ENCODE measurements at places on chromosomes 13 and 19.

DNA sequence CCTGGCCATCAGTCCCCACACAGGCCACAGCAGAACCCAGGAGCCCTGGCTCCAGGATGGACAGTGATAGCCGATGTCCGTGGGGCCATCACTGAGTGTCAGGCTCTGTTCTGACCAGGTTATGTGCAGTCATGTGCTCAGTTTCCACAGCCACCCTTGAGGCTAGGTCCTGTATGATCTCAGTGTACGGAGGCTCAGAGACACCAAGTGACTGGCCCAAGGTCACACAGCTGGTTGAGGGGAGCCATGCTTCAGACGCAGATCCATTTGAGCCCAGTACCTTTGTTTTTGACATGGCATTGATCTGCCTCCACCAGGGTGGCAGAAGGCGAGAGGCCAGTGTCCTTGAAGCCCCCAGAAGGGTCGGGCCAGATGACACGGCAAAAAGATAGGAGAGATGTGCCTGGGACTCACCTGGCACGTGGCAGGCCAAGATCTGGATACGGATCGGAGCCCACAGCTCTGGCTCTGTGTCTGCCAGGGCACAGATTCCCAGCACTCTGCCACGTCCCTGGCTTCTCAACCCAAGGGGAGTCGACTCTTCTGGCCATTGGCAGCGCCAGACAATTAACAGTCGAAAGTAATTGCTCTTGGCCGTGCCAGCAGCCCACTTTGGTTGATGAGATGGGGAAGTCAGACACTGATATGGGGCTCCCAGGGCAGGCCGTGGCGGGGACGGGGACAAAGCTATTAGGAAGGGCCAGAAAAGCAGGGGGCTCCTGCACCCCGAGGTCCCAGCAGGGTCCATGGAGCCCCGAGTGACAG, 15.6 kb downstream of the EVI5L start:
- DNase-seq = no peak

- no peak for DNase-seq
Measured at GRCh38 chr13:110957181-110957884, 42.5 kb upstream of the ANKRD10 start.

GRCh38 chr13:69720278-69720983, 387.2 kb upstream of the ATXN8OS start:
- no peak for DNase-seq

DNA sequence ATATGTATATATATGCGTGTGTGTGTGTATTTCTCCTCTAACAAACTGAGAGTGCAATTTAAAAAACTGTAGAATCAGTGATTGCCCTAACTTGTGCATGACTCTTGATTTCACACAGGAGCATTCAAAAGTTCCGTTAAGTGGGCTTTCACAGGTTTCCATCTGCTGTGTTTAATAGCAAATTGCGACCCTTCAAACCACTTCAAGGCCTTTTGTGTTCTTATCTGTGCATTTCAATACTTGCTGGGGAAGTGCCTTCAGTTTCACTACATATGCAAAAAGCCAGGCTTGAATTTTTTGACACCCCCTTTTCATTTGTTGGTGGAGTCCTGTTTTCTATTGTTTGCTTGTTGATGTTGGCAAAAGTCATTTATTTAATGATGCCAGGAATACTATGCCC, 158.0 kb downstream of the TM9SF2 start:
- DNase-seq = no peak

GRCh38 chr13:48738311-48738710, 84.6 kb downstream of the CYSLTR2 start:
- DNase-seq = no peak

DNA sequence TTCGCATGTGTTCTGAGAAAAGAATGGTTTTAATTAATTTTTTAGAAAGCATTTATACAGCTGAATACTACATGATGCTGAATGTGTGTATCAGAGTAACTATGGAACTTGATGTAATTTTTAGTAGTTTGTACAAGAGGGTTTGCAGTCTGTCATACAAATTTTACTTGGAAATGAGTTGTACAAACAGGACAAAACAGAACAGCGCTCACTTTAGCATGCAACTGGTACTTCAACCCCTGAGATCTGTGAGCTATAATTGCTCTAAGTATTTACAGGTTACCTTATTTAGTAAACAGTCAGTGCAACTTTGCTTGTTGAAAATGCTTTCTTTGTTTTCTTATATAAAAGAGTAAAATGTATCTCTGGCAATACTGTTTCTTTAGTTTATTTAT, 706 bp downstream of the TNFRSF19 start:
- no peak for DNase-seq

DNA sequence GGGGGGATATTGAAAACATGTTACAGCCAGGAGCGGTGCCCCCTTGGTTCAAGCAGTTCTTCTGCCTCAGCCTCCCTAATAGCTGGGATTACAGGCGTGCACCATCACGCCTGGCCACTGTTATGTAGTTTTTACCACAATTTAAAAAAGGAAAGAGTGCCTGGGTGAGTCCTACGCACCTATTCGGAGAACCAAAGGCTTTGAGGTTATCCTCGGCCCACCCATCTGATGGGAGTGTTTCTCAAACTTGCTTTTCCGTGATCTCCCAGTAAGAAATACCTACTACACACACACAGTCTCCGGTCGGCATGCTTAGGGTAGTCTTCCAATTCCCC, 4.2 kb upstream of the GP6 start:
- no peak for DNase-seq

DNA sequence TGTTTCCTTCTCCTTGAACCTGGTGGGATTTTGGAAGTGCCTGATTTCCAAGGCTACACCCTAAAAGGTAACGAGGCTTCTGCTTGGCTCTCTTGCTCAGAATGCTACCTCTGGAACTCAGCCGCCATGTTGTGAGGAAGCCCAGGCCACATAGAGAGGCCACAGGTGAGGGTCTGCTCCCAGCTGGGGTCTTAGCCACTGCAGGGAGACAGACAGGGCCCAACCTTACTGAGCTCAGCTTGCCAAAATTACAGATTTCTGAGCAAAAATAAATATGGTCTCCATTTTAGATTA, 61.4 kb downstream of the GPR12 start:
- DNase-seq = no peak

- DNase-seq = no peak
Measured at GRCh38 chr19:2992958-2993357, 15.6 kb downstream of the TLE6 start.

- no peak for DNase-seq
Measured at GRCh38 chr19:39937094-39937720, 2.8 kb upstream of the FCGBP start.

GRCh38 chr13:20998649-20999415, 62.6 kb downstream of the LATS2 start:
- DNase-seq = no peak

DNA sequence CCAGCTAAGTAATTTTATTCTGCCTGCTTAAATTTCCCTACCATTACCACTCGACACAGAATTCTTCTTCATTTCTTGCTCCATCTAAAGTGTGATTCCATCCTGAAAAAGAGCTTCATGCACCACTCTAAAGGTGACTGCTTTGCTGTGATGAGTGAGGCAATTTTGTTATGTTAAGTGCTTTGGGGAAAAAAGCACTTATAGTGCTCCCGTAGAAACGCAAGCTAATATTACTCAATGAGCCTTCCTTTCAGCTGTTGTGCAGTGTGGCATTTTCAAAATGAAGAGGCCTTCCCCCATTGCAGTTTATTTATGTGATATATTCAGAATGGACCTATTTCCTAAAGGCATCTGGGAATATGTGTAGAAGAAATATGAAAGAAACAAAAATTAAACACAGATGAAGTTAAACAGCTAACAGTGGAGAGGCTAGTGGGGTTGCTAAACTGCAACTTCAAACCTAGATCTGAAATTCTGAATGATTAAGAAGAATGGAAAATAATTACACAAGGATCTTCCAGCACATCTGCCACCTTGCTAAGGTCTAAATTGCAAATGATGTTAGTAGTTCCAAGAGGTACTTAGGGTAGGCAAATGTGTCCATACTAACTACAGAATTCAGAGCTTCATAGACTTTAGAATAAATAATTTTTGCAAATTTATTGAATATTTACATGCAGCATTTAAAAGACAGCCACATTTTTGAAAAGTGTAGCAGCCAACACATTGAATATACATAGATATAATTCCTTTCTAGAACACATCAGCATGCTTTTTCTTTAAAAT, 211.7 kb downstream of the DCT start:
- no peak for DNase-seq

GRCh38 chr13:26923824-26924605, 163.4 kb upstream of the GPR12 start:
- no peak for DNase-seq

DNA sequence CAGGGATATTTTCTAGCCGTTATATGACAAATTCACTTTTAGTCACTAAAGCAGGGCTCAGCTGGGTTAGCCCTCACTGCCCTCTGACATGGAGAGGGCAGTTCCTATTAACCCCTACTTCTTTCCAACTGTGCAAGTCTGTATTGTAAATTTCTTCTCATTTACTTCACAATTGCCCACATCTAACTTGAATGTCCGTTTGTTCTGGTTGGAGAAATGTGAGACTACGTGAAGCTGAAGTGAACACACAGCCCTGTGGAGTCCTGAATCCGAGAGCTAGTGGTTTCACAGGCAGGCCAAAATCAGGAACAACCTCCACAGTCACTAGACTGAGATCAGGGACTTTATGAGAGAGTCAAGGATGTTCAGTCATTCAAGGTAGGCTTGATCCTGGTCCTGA, 4.4 kb upstream of the MYO16 start:
- no peak for DNase-seq

- no peak for DNase-seq
Measured at GRCh38 chr13:60759499-60759898, 362.5 kb downstream of the TDRD3 start.

DNA sequence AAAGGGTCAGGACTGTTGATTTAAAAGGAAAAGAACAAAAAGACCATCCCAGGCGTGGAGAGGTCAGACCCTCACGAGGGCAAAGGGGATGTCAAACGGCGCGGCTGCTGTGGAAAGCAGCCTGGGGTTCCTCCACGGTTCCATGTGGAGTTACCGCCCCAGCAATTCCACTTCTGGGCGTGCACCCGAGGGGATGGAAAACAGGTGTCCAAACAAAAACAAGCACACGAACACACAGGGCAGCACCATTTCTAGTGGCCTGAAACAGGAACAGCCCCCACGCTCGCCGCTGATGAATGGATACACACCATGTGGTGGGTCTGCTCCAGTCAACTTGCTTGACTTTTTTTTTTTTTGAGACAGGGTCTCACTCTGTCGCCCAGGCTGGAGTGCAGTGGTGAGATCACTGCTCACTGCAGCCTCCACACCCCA, 11.2 kb downstream of the AP3D1 start:
- no peak for DNase-seq

DNA sequence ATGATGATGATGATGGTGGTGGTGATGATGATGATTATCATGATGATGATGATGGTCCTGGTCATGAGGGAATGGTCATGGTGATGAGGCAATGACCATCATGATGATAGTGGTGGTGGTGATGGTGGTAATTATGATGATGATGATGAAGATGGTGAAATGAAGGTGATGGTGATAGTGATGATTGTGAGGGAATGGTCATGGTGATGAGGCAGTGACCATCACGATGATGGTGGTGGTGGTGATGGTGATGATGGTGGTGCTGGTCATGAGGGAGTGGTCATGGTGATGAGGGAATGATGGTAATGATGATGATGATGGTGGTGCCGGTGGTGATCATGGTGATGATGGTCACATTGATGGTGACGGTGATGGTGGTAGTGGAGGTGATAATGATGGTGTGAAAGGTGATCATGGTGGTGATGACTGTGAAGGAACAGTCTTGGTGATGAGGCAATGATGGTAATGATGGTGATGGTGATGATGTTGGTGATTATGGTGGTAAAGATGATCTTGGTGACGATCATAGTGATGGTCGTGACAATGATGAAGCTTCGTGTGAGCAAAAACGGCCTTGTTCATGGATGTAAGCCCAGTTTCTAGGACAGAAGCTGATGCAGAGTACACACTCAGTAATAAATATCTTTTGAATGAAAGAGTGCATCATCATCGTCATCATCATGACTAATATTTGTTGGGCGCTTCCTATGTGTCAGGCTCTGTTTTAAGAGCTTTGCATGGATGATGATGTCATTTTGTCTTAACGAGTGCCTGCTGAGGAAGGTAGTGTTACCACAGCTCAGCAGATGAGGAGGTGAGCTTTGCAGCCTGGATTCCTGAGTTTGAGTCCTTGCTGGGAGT, 17.3 kb downstream of the SBK2 start:
- DNase-seq = no peak
